DND-41 (cell line): ENCODE measurements at places on chromosomes 4 and X.
A peak's percentile ranks its signal among the peaks of the same experiment; 100 is the strongest.

DNA sequence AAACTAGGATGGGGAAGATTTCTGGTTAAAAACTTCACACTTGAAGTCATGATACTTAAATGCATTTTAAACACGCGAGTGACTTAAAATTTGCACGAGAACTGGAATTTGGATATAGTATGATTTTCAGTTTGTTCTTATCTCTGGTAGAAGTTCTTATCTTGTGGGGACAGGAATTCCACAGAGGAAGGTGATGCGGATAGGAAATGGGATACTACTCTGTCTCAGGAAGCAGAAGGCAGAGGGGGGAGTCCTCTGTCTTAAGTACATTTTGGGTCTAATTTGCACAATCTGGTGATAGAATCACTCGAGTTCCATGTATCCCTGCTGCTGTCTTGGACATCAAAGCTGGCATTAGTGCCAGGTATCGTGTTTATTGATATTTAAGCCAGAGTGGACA lies 53.3 kb downstream of the TLL1 start:
- DNase-seq, result no peak

- DNase-seq, result no peak
These were observed 119.0 kb upstream of the WDR17 start for GRCh38 chr4:175946472-175947116.

GRCh38 chr4:154349829-154350228 lies 141.8 kb downstream of the DCHS2 start:
- DNase-seq, result no peak

GRCh38 chr4:107330916-107331315 lies 294.8 kb upstream of the DKK2 start:
- DNase-seq, result no peak

GRCh38 chr4:75912968-75913367 lies 10.7 kb upstream of the PPEF2 start:
- DNase-seq, result no peak

GRCh38 chr4:109072595-109072994 lies 229.9 kb downstream of the COL25A1 start:
- no peak for DNase-seq

DNA sequence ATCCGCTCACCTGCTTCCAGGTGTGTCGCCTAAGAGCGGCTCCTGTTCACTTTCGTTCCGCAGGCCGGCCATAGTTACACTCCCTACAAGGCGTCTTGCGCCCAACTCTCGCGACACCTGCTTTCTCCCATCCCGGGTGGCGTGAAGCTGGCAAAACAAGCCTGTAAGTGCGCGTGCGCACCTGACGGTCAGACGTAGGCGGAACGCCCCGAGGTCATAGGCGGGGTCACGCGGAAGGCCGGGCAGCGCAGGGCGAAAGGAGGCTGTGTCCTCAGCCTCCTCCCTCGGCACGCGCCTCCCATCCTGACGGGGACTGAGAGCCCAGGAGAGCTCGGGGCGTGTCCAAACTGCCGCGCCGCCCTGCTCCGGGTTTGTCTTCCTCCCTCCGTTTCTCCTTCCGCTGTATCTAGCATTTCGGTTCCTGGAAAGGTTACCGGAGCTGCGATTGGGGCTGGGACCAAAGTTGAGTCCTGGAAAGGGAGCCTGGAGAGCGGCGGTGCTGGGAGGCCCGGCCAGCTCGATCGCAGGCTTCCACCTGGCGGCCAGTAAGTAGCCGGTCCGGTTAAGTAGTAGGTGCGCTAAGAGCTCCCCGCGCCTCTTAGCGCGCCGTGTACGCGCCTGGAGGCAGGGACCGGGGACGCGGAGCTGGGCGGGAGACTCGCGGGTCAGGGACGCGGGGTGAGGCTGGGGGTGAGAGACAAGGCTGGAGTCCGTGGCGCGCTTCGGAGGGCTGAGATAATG lies at the start of the genes ABHD18 and MFSD8:
Gene ABHD18 (plus strand): TSS at position 345 of the 741 bp plus-strand sequence. CDS start 17,550 bp downstream, outside the sequence.
Gene MFSD8 (minus strand): TSS at position 112 of the 741 bp plus-strand sequence. CDS start 40 bp downstream, at position 72.
- peak; percentile 99 for DNase-seq

DNA sequence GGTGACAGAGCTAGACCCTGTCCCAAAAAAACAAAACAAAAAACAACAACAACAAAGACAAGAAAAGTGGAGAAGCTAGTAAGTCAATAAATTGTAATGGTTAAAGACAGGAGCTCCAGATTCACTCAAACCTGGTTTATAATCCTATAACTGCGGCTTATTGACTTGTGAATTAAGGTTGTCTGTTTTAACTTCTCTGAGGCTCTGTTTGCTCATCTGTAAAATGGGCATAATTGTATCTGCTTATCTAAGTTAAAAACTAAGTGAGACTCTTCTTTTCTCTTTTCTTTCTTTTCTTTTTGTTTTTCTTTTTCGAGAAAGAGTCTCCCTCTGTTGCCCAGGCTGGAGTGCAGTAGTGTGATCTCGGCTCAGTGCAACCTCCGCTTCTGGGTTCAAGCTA lies 84.9 kb downstream of the SOWAHB start:
- no peak for DNase-seq

DNA sequence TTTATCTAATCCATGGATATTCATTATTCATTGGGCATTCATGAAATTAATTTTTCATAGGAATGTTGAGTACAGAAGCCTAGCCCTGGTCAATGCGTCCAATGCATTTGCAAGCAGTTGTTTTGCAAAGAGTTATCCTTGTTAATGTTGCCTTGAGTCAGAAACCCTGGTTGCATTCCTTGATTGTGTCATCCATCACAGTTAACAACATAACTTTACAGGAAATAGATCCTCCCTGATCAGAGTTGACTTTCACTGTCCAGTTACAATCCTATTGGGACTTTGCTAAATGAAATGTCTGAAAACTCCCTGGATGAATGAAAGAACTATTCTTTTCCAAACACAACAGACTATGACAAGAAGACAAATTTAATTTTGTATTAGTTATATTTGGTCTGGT lies 924.3 kb upstream of the SLIT2 start:
- DNase-seq, result no peak

DNA sequence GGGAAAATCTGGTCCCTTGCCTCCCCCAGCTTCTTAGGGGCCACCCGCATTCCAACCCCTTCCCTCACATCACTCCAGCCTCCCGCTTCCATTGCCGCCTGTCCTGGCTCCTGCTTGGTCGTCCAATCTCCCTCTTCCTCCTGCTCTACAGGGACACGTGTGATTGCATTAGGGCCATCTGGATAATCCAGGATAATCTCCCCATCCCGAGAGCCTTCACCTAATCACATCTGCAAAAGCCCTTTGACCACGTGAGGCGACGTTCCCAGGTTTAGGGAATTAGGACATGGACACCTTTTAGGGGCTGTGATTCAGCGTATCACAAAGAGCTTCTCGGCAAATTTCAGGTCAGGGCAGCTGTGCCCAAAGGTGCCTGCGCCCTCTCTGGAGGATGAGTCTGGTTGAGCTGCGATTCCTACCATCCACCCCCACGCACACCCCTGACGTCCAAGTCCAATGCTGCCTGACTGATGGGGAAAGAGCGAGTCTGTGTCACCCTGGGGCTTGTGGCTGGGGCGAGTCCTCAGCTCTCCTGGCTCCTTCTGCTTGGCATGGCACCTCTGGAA lies 104.6 kb downstream of the PSAPL1 start:
- DNase-seq, result no peak

GRCh38 chr4:27973056-27973455 lies 1112.4 kb downstream of the STIM2 start:
- no peak for DNase-seq

- no peak for DNase-seq
These were observed 125.0 kb downstream of the TEX13C start for GRCh38 chrX:125444659-125445058.

- no peak for DNase-seq
These were observed 204.5 kb upstream of the PSAPL1 start for GRCh38 chr4:7638984-7639789.

DNA sequence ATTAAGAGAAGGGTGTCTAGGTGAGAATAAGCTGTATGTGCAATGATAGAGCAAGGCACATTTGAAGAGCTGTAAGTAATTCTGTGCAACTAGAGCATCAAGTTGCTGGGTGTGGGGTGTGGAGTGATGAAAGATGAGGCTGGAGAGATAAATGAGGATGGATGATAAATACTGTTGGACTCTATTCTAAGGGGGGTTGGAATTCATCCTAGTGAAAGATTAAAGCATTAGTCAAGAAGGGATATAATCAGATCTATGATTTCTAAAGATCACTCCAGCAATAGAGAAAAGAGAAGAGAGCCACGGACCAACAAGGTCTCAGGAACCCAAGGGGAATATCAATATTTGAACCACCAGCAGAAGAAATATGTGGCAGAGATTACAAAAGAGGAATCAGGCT lies 415.0 kb upstream of the RPS6KA3 start:
- DNase-seq, result no peak

DNA sequence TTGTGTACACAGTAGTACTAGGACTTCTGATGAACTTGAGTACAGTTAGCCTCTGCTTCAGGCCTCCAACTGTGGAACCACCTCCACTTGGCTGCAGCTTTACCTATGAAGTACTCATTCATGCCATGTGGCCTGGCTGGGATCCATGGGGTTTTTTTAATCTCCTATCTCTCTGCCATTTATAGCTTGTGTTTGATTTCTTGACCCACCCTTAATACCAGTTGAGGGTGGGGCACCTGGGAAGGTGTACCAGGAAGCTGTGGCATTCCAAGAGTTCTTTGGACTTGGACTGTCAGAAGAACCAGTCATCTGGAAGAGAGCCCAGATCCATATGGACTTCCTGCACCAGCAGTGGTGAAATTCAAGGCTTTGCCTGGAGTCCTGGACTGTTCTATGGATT lies 230.1 kb downstream of the SHROOM3 start:
- no peak for DNase-seq

DNA sequence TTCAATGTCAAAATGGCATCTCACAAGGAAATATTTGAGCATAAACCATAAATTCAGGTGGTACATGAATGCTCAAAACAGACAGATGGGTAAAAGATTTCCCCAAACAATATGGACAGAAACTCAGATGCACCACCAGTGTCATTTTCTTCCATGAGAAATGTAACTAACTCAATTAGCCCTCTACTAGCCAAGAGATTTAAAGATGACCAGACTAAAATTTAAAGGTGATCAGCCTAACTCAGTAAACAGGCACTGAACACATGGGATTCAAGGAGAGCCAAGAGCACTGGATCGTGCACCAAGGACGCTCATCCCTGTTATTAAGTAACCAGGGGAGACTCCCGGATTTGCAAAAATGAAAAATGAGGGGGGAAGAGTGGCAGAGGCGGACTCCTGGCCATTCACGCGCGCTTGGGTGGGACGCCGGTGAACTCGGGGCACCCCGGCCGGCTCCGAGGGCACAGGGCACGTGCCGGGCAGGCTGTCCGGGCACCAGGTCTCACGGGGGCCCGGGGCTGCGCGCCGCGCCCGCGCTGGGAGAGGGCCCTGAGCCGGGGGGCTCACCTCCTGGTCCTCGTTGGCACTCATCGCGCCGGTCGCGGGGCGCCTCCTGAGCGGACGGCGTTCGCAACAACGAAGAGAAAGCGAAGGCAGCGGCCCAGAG lies 490 bp downstream of the RWDD4 start:
- no peak for DNase-seq

- DNase-seq, result no peak
These were observed 8.8 kb upstream of the GRPR start for GRCh38 chrX:16114611-16115010.

DNA sequence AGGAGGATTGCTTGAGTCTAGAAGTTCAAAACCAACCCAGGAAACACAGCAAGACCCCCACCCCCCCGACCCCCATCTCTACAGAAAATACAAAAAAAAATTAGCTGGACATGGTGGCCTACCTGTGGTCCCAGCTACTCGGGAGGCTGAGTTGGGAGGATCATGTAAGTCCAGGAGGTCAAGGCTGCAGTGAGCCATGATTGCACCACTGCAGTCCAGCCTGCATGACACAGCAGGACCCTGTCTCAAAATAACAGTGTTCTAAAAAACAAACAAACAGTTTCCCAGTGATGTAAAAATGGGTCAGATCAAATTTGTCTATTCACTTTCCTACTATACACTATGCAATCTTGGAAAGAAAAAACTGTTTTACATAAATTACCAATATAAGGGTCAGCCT lies 2.0 kb upstream of the CBR4 start:
- no peak for DNase-seq

DNA sequence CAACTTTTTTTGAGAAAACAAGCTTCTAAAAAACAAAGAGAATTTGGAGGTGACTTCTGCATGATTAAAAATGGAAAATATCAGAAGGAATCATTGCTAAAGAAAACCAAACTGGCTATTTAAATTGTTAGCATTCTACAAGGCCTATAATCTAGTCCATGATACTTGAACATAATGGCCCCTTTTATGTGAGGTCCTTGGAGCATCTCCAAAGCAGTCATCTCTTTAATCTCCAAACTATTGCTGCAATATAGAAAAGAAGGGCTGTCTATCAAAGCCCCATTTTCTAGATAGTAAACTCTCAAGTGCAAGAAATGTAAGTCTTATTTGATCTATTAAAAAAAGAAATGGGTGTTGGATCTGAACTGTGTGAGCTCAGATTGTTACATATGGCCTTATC lies 615.1 kb downstream of the CENPC start:
- no peak for DNase-seq

GRCh38 chr4:88737307-88737941 lies 39.8 kb upstream of the NAP1L5 start:
- peak; percentile 12 for DNase-seq

- DNase-seq, result no peak
These were observed 112.3 kb upstream of the IL15 start for GRCh38 chr4:141524116-141524515.

DNA sequence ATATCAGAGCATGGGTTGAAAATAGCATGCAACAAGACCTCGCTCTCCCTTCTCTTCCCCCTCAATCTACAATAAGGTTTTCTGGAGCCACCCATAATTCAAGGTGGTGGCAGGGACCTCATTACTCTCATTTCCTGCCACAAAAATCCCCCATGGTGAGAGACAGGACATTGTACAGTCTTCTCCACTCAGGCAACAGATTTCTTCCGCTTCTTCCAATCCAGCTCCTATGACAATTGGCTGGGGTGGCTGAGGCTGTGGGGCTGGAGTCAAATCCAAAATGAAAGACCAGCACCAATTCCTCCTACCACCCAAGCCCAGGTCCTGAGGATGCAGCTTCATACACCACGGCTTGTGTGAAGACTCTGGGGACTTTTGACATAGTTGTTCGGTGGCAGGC lies 40.3 kb upstream of the NKRF start:
- DNase-seq, result no peak

DNA sequence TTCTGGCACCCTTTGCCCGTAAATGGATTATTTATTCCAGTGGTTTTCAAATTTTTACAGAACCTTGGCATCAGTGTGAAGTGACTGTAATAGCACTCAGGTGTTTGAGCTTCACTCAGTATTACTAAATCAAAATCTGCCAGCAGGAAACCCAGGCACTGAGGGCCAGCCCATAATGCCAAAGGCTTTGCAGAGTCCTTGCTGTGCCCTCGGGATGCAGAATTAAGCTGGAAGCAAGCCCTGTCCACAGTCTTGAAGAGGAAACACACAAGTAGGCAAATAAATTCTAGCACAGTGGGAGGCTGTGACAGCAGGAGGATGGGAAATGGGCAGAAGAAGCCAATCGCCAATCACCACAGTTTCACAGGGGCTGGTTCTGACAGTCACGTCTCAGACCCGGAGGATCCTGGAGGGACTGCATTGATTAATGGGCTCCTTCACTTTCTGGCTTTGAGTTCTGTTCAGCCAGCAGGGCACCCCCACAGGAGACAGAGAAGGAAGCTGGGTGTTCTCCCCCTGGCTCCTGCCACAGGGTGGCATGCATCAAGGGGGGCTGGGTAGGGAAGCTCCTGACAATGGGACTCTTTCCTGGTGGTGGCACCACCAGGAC lies 138.8 kb downstream of the MTNR1A start:
- DNase-seq, result no peak

- DNase-seq, result no peak
These were observed 56.8 kb downstream of the RBPJ start for GRCh38 chr4:26377328-26378311.
